ENCODE measurements at places on chromosomes 13 and 19.
A peak's percentile ranks its signal among the peaks of the same experiment; 100 is the strongest.

DNA sequence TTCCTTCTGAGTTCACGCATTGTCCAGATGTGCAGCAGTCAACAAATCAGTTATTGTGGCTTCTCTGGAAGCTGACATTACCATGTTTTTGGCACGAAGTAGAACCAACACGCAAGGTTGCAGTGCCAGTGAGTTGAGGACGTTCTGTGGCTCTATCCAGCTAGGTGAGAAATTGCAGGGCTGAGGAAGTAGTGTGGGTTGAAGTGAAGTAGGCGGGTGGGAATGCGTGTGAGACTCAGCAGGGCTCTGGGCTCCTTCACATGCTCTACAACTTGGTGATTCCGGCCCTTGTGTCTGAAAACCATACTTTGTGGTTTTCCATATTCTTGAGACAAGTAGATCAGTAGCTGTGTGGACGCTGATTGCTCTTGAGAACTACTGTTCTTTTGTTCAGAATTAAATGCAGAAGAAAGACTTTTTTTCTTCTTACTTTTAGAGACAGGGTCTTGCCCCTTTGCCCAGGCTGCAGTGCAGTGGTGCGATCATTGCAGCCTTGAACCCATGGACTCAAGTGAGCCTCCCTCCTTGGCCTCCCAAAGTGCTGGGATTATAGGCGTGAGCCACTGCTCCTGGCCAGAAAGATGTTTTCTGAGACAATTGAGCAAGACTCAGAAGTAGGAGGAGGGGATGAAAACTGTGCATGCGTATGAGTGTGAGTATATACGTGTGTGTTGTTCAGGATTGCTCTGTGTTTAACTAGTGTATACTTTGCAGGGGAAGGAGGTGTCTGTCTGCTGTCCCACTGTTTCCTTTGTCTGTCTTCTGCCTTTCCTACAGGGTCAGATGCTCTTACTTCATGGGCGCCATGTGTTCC, 46.2 kb downstream of the GATAD2A start:
- no peak for DNase-seq

- DNase-seq = no peak
Observed at GRCh38 chr19:4053423-4054324, 13.0 kb downstream of the ZBTB7A start.

- peak; percentile 71 for DNase-seq
Observed at GRCh38 chr13:112587764-112588489, at the start of gene TUBGCP3. TUBGCP3 (minus strand) TSS chr13:112588153; CDS start chr13:112587980, 173 bp downstream.

- DNase-seq = peak; percentile 37
Observed at GRCh38 chr19:41993612-41994483, at the start of gene ATP1A3. ATP1A3 (minus strand) TSS chr19:41994230; CDS start chr19:41994076, 154 bp downstream.

DNA sequence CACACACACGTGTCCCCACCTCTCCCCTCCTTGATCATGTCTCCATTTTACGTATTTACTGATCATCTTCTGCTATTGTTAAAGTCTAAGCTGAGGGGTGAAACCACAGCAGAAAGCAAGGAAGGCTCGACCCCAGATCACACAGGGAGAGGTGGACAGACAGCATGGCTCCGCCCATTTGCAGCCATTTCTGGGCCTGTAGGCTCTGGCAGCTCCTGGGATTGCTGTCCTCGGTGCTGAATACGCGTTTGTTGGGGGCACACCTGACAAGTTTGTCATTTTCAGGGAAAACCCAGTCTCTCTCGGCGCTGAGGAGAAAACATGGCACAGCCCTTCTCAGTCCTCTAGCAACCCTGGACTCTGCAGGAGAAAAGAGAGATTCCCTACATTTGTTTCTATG, 8.0 kb downstream of the TMEM86B start:
- DNase-seq = no peak

DNA sequence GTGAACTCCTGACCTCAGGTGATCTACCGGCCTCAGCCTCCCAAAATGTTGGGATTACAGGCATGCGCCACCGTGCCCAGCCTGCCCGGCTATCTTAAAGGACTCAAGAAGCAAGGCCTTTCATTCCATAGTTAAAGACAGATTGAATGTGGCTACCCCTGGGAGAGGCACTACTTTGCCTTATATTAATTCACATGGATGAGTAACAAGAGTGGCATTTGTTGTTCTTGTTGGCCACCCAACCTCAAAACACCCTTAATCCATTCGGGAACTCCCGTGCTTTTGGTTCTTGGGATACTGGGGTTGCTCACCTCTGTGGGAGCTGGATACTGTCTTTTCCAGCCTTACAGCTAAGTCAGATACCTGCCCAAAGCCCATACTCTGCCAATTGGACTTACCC, 34.4 kb upstream of the ABCC4 start:
- DNase-seq = no peak

- no peak for DNase-seq
Observed at GRCh38 chr13:27793507-27794367, 1.5 kb downstream of the GSX1 start.

DNA sequence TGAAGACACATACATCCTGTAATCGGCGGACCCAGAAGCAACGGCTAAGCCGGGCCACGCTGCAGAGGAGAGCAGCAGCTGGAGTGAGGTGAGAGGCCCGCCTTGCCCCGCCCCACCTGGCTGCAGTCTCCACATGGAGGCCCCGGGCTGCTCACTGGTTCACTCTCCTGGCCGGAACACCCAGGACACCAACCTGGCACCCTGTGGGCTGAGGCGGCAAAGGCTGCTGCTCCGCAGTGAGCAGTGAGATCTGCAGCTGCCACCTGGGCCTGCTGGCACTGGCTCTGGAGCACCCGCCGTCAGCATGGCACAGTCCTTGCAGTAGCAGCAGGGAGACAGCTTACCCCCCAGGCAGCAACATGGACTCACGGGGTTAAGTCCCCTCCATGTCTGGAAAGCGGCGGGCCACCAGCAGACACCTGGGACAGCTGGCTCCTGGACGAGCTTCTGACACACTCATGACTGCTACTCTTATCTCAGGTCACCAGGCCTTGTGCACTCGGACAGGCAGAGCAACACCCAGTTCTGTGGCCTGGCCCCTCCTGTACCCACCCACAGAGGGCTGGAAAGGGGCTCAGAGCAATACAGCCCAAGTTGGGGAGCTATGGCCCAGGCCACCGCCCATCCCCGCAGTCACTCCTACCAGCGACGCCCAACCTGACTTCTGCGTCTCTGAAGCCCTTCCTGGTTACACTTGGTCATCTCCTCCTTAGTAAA, 13.2 kb upstream of the KPTN start:
- no peak for DNase-seq

DNA sequence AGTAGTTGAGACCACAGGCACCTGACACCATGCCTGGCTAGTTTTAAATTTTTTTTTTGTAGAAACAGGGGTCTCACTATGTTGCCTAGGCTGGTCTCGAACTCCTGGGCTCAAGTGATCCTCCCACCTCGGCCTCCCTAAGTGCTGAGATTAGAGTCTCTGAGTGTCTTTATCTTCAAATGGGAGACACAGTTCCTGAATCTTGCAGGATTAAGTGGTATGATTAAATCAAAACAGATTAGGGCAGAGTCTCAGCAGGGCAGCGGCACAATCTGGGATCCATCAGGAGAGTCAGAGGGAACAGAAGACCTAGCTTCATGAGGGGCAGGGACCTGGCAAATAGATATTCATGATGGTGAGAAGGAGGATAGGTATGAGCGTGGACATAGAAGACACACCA, 953 bp downstream of the RLN3 start:
- DNase-seq = no peak

- no peak for DNase-seq
Observed at GRCh38 chr19:46283771-46284170, 13.1 kb upstream of the HIF3A start.

DNA sequence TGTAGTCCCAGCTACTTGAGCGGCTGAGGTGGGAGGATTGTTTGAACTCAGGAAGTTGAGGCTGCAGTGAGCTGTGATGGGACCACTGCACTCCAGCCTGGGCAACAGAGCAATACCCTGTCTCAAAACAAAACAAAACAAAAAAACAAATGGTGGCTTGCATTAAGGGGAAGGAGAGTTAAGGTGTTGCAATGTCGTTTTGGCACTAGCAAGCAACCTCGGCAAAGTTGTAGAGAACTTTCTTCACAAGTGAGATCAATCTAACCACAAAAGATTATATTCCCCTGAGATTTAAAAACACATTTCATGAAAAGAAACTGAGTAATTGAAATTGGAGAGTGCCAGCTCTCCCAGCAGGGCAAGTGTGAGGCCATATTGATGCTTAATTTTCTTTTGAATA, 153.7 kb downstream of the KLF5 start:
- no peak for DNase-seq

DNA sequence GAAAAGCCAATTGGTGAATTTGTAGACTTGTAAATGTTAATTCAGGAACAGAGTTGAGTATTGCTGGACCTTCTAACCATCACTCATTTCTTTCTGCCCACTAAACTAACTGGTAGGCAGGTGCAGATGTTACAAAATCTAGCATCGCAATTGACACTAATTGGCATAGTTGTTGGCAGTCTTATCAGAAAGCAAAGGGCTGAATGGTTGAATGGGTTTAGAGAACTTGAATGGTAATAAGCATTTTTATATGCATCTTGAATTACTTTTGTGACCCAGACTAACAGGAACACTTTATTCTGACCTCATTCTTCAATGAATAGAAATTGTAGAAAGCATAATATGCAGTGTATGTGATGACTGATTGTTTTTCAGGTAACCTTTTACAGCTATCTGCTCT, 189.1 kb downstream of the GGACT start:
- DNase-seq = no peak

- no peak for DNase-seq
Observed at GRCh38 chr19:40245506-40246128, 19.1 kb upstream of the CCNP start.

DNA sequence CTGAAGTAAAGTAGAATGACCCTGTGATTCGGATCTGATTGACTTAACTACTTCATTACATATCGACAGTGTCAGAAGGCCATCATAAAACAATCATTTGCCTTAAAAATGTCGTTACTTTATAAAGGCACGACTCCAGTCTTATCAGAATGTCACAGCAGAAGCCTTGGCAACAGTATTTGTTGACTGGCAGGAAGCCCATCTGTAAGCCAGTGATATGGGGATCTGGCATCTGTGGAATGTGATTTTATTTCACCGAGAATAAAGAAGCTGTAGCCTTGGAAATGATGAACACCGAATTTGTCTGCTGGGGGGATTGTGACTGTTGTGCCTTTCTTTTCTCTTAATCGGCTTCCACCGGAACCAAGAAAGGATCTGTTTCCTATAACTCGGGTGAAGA, 362.5 kb downstream of the TDRD3 start:
- DNase-seq = no peak

- DNase-seq = no peak
Observed at GRCh38 chr19:32174386-32175113, 170.9 kb upstream of the ZNF507 start.

- no peak for DNase-seq
Observed at GRCh38 chr13:63605962-63606361, 2190.3 kb upstream of the PCDH20 start.

GRCh38 chr13:112259511-112259910, 116.6 kb upstream of the SPACA7 start:
- DNase-seq = no peak

GRCh38 chr13:88932950-88933349, 1261.8 kb downstream of the SLITRK5 start:
- no peak for DNase-seq

- DNase-seq = peak; percentile 15
Observed at GRCh38 chr19:3471954-3472655, 8.2 kb downstream of the SMIM24 start.

GRCh38 chr13:77991003-77991402, 72.4 kb upstream of the EDNRB start:
- no peak for DNase-seq

- no peak for DNase-seq
Observed at GRCh38 chr13:110677731-110678545, 28.0 kb downstream of the CARS2 start.

DNA sequence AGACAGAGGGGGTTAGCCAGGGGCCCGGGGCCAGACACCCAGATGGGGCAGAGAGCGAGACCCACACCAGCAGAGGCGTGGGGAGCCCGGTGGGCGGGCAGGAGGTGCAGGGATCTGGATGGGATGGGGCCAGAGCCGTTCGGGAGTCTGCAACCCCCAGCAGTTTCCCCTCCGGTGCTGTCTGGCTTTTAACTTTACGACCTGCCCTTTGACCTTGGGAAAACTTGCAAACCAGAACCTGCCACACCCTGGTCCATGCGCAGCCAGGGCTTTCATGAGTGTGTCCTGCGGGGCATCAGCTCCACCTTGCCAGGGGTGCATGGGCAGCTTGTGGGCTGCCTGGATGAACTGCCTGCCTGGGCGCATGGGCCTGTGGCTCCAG, 9.8 kb downstream of the JOSD2 start:
- DNase-seq = no peak

DNA sequence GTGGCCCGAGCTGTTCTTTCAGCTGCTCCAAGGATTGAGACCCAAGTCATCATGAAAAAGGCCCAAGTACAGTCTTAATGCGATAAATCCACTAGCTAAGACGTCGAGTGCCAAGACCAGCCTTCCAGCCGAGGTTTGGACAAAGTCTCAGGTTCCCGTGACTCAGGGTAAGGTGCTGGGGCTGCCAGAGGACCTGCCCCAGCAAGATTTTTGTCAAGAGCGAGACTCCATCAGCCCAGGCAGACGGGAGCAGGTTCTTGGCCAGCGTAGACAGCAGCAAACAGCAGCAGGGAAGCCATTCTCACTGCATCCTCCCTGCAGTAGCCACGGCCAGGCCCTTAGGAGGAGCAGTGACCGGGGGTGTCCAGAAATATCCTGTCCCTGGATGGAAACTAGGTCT, 3.4 kb downstream of the FEM1A start:
- DNase-seq = no peak

DNA sequence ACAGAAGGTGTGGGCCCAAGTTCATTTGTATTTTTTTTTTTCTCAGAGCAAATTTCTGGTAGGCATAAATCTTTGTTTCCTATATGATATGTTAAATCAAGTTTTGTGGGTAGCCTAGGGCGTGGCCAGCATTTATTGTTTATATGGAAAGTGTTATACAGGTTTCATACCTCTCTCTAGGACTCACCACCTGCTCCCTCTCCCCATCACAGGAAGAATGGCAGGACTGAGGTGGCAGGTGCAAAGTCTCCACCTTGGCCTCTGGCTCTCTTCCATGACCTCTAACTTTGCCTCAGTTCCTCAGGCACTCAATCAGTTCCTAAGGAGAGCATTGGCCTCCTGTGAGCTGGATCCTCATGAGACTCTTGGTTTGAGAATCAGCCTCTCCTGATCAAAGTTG, 172.3 kb upstream of the TSC22D1 start:
- DNase-seq = no peak

- no peak for DNase-seq
Observed at GRCh38 chr13:47484548-47484947, 516.5 kb downstream of the SUCLA2 start.

- DNase-seq = no peak
Observed at GRCh38 chr13:95624020-95624419, 20.5 kb downstream of the DZIP1 start.

DNA sequence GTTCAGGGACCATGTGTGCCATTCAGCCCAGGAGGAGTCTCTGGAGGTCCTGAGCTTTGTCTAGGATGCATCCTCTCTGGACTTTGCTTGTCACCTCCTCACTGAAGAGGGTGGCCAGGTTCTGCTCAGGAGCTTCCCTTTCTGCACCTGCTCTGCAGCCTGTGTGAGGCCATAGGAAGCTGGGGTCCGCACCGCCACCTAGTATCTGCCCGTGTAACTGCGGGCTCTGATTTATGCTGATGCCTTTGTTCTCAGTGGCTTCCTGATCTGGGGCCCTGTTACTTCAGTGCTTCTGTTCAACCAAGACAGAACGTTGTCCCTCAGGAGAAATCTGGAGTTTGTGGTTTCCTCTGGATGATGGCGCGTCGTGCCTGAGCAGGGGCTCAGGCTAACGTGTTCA, 15.5 kb downstream of the ZNF610 start:
- no peak for DNase-seq

- DNase-seq = no peak
Observed at GRCh38 chr13:30366088-30366487, 56.2 kb upstream of the UBE2L5 start.
